Left cardiac atrium (tissue), 4 donors: ENCODE measurements at places on chromosomes 3 and 15.

- DNase-seq = no peak
Measured at GRCh38 chr3:24832891-24833290, 338.2 kb upstream of the THRB start.

GRCh38 chr3:156207802-156208685 is 87.7 kb downstream of the KCNAB1 start:
- DNase-seq = no peak

- no peak for DNase-seq
Measured at GRCh38 chr15:84616235-84616634, 15.4 kb downstream of the ZSCAN2 start.

DNA sequence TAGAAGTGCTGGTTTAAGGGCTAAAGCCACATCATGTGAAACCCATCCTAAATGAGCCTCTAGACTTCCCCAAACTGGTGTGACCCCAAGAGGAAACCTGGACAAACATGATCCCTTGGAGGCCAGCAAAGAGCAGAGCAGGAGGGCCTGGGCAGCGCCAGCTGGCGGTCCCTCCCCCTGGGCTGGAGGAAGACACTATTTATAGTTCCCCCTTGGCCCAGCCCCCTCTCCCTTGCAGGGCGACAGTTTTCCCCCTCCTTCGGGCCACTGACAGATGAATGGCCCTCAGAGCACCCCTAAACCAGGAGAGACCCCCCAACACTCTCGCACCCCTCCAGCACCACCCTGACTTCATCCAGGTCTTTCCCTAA is 2.9 kb downstream of the UCN2 start:
- no peak for DNase-seq

- DNase-seq = no peak
Measured at GRCh38 chr3:113169891-113170452, 41.4 kb upstream of the BOC start.

- DNase-seq = peak; percentile 64
Measured at GRCh38 chr15:89828281-89829145, 13.9 kb upstream of the ANPEP start.
